ENCODE measurements at places on chromosomes 5 and 9.

DNA sequence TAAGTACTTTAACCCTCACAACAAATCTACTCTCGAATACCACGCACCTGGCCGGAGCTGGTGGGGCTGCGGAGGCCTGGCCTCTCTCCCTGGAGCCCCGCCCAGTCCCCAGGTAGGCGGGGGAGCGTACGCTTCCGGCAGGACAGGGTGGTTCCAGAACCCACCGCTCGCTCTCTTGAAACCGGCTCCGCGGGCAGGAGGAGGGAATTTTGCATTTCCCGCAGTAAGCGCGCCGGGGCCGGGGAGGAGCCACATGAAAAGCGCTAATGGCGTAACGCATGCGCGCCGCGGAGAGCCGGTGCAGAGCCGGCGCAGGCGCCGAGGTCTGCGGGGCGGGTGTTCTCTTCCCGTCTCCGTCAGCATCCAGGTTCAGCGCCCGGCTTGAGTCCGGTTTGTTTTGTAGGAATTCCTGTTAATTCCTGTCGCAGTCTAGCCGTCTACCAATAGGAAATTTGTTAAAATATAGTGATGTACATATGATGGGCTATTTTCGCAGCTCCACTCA lies 20.8 kb downstream of the CAVIN4 start:
- DNase-seq = peak; percentile 99

- DNase-seq = no peak
These were observed 20.5 kb upstream of the CSF1R start for GRCh38 chr5:150106674-150107426.

DNA sequence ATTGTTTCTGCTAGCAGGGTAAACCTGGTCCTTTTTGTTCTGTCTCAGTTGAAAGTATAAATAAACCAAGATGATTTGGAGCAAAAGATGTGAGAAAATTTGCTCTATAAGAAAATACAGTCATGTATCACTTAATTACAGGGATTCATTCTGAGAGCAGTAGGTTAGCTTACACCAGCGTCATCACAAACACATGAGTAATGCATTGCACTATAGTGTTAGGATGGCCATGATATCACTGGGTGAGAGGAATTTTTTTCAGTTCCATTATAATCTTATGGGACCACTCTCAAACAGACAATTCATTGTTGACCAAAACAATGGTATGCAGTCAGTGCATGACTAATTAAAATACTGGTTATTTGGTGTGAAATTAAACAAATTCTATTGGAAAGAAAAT lies 430.9 kb downstream of the CHSY3 start:
- no peak for DNase-seq

GRCh38 chr9:127667127-127667844 lies 39.5 kb upstream of the CFAP157 start:
- no peak for DNase-seq

DNA sequence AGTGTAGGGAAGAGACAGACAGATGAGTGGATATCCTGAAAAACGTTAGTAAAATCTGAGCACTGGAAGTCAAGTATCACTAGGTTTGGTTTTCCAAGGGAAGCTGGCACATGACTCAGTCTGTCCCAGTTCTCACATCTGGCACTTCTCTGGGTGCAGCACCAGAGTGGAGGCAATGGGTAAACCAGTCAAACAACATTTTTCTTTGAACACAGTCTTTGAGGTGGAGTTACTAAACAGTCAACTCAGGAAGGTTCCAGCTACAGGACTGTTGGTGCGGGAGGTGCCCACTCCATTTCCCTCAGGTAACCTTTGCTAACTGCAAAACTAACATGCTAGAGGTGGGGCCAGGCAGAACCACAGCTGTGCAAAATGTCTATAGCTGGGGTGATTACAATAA lies 301.4 kb upstream of the RFX3 start:
- DNase-seq = no peak

- DNase-seq = no peak
These were observed 155.1 kb upstream of the RAI14 start for GRCh38 chr5:34501016-34501415.

- no peak for DNase-seq
These were observed 116.6 kb upstream of the SLC44A1 start for GRCh38 chr9:105127863-105128220.

GRCh38 chr9:118595719-118596305 lies 773.4 kb downstream of the BRINP1 start:
- peak; percentile 82 for DNase-seq

DNA sequence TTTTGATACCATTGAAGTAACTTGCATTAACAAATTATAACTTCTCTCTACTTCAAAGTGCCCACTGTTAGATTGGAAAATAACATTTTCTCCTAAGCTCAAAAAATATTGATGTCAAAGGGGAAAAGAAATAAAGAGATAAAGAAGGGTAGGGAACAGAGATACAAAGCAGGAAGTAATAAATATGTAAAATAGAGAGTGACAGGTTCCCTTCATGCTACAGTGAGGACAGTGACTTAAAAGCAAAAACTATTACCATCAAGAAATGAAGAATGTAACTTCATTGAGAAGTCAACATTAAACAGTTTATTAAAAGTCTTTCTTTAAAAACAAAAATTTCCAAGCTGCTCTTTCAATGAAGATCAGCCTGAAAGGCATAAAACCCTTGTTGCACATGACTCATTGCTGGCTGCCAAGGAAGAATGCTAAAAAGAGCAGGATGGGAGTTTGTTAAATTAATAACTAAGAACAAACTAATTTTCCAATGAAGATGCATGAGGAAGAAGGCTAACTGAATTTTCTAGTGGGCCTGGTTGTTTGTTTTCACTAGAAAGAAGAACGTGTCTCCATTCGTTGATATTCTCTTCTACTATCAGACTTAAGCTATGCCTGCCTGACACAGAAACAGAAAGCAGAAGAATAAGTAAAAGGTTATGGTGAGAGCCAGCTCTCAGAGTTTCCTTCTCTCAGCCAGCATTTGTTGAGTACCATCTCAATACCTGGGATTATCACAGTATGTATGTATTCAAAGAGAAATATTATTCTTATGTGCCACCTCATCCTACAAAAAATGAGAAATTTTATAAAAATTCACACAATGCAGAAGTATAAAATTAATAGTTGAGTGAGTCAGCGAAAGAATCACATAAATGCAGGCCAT lies 197.8 kb upstream of the NREP start:
- no peak for DNase-seq

- no peak for DNase-seq
These were observed 10.1 kb downstream of the MYMK start for GRCh38 chr9:133514460-133515239.

GRCh38 chr5:141832131-141832530 lies 46.1 kb downstream of the PCDH1 start:
- DNase-seq = no peak

DNA sequence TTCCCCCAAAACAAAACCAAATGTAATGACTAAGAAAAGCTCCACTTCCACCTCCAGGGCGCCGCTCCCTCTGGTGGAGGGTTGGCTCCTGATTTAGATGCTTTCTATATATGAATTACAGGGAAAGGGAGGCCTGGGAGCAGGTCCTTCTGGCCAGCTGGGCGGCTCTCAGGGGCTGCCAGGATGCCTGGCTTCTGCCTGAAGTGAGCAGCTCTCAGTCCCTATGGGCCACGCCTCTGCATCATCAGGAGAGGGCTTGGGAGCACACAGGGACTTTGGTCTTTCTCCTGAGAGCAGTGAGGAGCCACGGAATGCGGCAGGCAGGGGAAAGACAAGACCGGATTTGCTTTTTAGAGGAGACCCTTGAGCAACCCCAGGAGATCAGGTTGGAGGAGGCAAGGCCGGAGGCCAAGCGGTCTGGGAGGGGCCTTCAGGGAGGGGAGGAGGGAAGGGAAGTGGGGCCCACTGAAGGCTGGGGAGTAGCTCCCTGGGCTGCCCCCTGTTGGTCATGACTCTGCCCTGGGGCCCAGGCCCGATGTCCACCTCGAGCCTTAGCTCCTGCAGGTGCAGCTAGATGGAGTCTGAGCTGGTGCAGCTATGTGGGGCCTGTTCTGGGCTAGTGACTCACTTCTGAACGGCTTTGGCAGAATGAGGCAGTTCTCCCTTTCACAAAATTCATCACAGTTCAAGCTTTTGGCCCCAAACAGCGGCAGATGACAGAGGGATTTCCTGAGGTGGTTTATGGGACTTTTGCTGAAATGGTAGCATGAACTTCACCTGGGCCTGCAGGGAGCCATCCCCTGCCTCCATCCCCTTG lies 11.3 kb upstream of the GRHPR start:
- peak; percentile 70 for DNase-seq

GRCh38 chr9:136062657-136063439 lies 32.2 kb downstream of the NACC2 start:
- no peak for DNase-seq

- no peak for DNase-seq
These were observed 1.1 kb upstream of the CEP78 start for GRCh38 chr9:78234810-78235209.

DNA sequence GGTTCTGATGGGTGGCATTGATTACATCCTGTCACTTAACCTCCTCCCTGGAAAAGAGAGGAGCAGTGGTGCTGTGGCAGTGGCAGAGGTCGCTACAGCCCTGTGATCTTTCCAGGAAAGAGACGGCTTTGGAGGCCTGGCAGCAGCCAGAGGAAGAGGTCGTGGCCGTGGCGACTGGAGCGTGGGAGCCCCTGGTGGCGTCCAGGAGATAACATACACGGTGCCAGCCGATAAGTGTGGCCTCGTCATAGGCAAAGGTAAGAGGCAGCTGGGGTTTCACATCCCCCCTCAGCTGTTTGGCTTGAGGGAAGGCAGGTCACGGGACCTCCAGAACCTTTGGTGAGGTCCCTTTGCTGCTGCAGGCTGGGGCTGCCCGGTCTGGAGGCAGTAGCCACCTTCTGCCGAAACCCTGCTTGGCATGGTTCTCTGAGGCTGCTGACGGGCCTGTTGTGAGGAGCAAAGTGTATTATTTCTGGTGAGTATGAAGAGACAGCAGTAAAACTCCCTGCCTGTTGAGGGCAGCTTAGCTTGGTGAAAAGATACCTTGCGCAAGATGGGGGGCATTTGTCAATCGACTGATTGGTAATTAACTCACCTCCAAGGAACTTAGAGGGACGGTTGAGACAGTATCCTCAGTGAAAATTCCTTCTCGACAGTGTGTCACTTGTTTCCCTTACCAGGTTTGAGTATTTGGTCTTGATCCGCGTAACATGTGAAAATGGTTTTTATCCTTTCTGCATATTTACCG lies 38.0 kb upstream of the PRDM12 start:
- DNase-seq = peak; percentile 33

DNA sequence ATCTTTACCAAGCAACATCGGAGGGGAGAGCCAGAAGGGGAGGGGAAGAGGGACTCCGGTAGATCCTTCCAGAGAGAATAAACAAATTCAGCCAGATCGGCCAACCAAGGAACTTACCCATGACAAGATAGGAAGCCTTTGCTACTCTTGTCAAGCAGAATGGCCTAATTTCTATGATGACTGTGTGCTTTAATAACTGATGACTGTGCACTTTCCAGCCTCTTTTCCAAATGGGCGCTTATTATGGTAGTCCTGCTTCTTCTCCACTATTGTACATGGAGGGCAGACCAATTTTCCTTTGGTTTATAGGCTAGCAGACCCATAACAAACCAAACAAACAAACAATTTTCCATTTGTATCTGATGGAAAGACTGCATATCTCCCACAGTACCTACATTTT lies 163.8 kb upstream of the RFX3 start:
- DNase-seq = no peak

- DNase-seq = no peak
These were observed 115.9 kb downstream of the FEM1C start for GRCh38 chr5:115428676-115429075.

DNA sequence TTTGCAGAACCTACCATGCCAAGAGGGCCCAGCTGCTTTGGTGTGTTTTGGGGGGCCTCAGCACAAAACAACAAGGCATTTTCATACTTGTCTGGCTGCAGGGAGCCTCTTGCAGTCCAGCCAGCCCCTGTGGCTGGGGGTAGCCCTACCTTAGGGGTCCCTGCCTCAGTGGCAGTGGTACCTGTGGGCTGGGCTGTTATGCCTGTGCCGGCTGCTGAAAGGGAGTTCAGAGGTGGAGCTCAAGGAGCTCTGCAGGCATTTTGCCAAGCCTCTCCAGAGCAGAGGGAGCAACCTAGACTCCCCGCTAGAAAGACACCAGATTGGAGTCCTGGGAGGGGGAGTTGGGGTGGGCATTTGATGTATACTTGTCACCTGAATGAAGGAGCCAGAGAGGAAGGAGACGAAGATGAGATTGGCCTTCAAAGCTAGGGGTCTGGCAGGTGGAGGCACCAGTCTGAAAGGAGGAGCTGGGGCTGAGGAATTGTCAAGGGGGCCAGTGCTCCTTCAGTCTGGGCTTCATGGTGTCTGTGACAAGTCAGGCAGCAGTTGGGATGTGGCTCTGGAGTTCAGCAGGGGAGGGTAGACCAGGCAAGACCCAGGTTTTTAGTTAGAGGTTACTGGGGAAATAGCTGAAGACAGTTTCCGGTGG lies 1.5 kb downstream of the SHROOM1 start:
- no peak for DNase-seq
